ENCODE measurements at places on chromosomes 6 and 20. TPM values are rescaled to one million over a fixed set of nuclear protein-coding genes. Genes with fewer than 3 reads are reported as not detected.

Gene CLPSL2
- total RNA-seq = not detected

Gene ZNF334
- 2.6 TPM for total RNA-seq

Gene FBXL4
- total RNA-seq = 15.0 TPM

Gene VSX1
- not detected for total RNA-seq

Gene RPP21
- total RNA-seq = 42.3 TPM

Gene LCA5
- 0.08 TPM for total RNA-seq

Gene FOXS1
- not detected for total RNA-seq

Gene ULBP3
- total RNA-seq = 0.78 TPM

Gene PNPLA1
- not detected for total RNA-seq

Gene SAMD10
- 19.0 TPM for total RNA-seq

Gene ENPP3
- 0.84 TPM for total RNA-seq

Gene PCSK2
- total RNA-seq = not detected

Gene PARD6B
- 5.2 TPM for total RNA-seq

Gene SYCP2L
- total RNA-seq = not detected

Gene GSTA2
- total RNA-seq = not detected

Gene WFDC10A
- not detected for total RNA-seq

Gene RIMS4
- total RNA-seq = 0.04 TPM

Gene HLA-DOB
- total RNA-seq = 1.2 TPM

Gene FAM217A
- total RNA-seq = not detected

Gene SLC22A2
- not detected for total RNA-seq

Gene GATA5
- not detected for total RNA-seq

Gene MYH7B
- 0.17 TPM for total RNA-seq

Gene ZNF311
- total RNA-seq = 0.65 TPM

Gene DAAM2
- total RNA-seq = not detected

Gene FNDC1
- total RNA-seq = not detected

Gene TREM1
- total RNA-seq = not detected

Gene MEP1A
- total RNA-seq = not detected

Gene SLA2
- total RNA-seq = 64.5 TPM

Gene PKIB
- not detected for total RNA-seq

Gene TOX2
- 0.63 TPM for total RNA-seq

Gene PRDM1
- total RNA-seq = 89.4 TPM

Gene CRIP3
- total RNA-seq = 0.88 TPM

Gene NOX3
- not detected for total RNA-seq

Gene TMEM217
- total RNA-seq = 5.1 TPM

Gene TTBK1
- 0.65 TPM for total RNA-seq

Gene ANGPT4
- total RNA-seq = not detected

Gene SS18L1
- 18.0 TPM for total RNA-seq

Gene SLC26A8
- not detected for total RNA-seq

Gene PRND
- not detected for total RNA-seq

Gene HLA-DMB
- 2.2 TPM for total RNA-seq

Gene RBPJL
- not detected for total RNA-seq
